ENCODE measurements at places on chromosomes 12 and 14. TPM values are rescaled to one million over a fixed set of nuclear protein-coding genes. Genes with fewer than 3 reads are reported as not detected.

The CCDC38 gene
- not detected for total RNA-seq

The LIN7A gene
- 5.8 TPM for total RNA-seq

The RNASE7 gene
- total RNA-seq, result not detected

DNA sequence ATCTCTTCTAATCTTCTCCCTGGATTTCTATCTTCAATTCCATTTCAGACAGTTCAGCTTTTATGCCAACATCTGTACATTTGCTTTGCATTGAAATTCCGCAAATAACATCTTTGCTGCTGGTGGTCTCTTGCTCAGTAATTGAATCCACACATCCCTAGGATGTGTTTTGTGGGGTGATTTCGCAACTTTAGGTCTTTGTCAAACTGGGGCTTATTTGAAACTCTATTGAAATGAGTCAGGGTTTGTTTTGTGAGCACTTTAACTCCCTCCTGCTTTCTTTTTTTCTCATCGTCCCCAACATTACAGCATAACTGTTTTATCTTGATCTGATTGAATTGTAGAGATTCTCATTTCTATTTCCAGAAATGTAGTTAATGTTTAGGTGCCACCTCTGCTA, 404.3 kb downstream of the NPAS3 start:
- no peak for DNase-seq

DNA sequence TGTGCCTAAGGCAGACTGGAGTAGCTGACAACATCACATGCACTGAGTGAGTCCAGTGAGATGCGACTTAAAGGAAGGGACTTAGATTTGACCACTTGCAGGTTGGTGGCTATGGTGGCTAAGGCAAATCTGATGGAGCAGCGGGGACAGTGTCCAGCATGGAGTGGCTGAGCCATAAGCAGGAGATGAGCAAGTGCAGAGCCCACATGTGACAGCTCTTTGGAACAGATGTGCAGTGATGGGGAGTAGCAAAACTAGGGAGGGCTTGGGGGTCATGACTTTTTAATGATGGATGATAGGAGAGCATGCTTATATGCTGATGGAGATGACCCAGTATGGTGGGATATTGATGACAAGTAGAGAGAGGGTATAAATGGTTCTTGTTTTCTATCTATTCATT, 80.2 kb downstream of the PELI2 start:
- DNase-seq, result no peak

DNA sequence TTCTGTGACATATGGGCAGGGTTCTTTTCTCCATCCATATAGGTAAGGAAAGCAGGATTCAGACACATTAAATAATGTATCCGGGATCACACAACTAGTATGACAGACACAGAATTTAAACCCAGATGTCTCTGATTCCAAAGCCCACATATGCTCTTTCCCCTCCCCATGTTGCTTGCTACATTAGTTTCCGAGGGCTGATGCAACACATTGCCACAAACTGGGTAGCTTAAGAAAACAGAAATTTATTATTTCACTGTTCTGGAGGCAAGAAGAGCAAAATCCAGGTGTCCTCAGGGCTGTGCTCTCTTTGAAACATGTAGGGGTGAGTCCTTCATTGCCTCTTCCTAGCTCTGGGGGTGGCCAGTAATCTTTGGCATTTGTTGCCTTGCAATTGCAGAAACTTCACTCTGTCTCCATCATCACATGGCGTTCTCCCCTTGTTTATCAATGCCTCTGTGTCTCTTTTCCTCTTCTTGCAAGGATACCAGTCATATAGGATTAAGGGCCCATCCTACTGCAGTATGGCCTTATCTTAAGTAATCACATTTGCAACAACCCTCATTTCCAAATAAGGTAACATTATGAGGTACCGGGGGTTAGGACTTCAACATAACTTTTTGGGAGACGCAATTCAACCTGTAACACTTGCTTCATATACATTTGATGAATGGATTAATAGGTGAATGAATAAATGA, 83.0 kb upstream of the CCND2 start:
- DNase-seq, result no peak
